Activated CD4-positive, alpha-beta T cell treated with anti-CD3 and anti-CD28 coated beads, Interleukin-2, amount 50 U/mL, for 24 hours (primary cell): ENCODE measurements at places on chromosomes 12 and 14.

GRCh38 chr12:52049286-52049685, 2.0 kb upstream of the NR4A1 start:
- DNase-seq: no peak

GRCh38 chr12:52636189-52636588, 15.8 kb downstream of the KRT2 start:
- no peak for DNase-seq

GRCh38 chr12:113260127-113260526, 38.9 kb downstream of the TPCN1 start:
- DNase-seq: no peak

DNA sequence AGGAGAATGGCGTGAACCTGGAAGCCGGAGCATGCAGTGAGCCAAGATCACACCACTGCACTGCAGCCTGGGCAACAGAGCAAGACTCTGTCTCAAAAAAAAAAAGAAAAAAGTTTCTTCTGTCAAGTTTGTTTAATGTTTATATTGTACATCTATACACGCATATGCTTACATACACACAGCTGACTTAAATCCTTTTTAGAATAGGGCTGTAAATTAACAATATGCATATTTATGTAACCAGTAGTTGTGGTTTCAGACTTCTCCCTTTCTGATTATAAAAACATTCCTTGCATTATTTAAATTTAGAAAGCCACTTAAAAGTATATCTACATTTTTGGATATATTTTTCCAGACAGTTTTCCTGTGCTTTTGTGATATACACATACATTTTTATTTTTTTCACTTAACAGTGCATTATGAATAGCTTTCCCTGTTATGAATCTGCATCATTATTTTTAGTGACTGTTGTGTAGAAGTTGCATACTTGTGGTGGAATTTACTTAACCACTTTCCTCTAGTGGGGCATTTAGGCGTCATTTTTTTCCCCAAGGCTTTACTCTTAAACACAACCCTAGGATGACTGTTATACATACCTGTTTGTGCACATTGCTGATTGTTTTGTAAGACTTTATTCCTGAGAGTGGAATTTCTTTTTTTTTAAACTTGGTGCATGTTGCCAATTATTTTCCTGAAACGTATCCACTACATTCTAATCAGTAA, 29.4 kb downstream of the POLR3B start:
- no peak for DNase-seq

- no peak for DNase-seq
Observed at GRCh38 chr12:57541717-57542116, 5.3 kb downstream of the DCTN2 start.

- no peak for DNase-seq
Observed at GRCh38 chr12:16685107-16685506, 79.1 kb upstream of the LMO3 start.

DNA sequence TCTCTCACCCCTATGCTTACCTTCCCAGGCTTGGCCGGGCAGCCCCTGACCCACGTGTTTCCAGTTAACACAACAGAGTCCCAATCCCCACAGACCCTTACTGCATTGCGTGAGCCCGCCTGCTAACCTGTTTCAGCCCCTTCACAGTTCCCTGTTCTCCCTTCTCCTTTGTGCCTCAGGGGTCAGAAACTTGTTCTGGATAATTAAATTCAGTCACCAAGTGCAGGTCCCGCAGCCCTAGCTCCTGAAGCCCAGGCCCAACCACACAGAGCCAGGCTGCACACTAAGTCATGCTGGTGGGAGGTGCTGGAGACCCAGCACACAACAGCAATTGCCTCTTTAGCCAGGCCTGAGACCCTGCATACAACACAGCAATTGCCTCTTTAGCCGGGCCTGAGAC, 9.6 kb downstream of the ISM2 start:
- no peak for DNase-seq

GRCh38 chr14:102011631-102012030, 47.3 kb downstream of the DYNC1H1 start:
- no peak for DNase-seq

DNA sequence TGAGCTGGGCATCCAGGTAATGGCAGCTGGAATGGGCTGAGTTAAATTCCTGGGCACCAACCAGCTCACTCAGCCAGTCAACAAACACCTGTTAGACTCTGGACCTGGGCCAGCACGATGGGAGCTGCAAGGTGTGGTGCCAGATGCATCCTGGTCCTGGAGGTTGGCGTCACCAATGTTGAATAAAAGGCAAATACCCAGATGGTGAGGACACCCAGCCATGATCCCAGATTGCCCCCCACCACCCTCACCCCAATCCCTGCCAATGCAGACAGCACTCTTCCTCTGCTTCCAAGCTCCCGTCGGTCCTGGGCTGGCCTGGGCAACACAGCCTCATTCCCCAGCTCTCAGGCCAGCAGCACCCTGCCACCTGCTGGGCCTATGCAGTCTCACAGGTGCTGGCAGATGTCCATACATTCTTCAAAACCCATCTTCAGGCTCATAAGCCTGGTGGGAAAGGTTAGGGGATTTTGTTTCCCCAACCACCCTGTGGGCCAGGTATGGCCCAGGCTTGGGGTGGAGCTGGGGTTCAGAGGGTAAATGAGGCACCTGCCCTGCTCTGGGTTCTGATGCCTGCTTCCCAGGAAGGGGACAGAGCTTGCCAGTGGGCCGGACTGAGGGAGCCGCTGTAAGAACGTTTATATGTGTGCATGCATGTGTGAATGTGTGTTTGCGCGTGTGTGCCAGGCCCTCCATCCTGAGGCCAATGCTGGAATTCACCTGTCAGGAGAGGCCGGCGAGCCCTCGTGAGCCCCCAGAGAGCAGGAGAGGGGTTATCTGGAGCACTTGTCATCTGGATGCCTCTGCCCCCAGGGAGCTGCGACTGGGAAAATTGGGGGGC, 58.0 kb downstream of the LGMN start:
- DNase-seq: no peak

- DNase-seq: no peak
Observed at GRCh38 chr12:67917811-67918210, 71.4 kb upstream of the IFNG-AS1 start.

DNA sequence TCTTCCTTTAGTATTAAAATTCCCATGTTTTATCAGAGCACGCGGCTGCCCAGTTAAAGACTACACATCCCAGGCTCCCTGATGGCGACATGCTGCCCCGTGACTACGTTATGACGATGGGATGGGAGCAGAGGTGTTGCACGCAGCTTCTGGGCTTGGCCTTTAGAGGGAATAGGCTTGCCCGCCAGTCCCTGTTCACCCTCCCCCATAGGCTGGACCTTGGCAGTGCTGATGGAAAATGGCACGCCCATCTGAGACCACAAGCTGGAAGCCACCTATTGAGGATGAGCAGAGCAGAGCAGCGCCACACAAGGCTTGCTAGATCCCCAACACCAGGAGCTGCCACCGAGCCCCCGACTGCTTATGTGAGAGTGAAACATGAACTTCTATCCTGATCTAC, 24.7 kb downstream of the TTC7B start:
- no peak for DNase-seq

- DNase-seq: no peak
Observed at GRCh38 chr14:74953686-74954085, 1.7 kb downstream of the PGF start.

DNA sequence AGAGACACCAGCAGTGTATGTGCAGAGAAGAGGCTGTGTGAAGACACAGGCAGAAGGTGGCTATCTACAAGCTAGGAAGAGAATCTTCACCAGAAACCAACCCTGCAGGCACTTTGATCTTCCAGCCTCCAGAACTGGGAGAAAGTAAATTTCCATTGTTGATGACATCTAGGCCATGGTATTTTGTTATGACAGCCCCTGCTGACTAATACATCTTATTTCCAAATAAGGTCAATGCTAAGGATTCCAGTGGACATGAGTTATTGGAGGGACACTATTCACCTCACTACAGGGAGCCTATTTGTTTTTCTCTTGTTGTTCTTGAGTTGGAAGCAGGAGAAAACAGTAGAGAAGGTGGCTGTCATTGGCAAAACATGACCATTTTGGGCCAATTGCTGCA, 88.5 kb upstream of the RIN3 start:
- no peak for DNase-seq

- DNase-seq: peak; percentile 34
Observed at GRCh38 chr12:127108360-127109215, 1158.4 kb upstream of the TMEM132C start.

DNA sequence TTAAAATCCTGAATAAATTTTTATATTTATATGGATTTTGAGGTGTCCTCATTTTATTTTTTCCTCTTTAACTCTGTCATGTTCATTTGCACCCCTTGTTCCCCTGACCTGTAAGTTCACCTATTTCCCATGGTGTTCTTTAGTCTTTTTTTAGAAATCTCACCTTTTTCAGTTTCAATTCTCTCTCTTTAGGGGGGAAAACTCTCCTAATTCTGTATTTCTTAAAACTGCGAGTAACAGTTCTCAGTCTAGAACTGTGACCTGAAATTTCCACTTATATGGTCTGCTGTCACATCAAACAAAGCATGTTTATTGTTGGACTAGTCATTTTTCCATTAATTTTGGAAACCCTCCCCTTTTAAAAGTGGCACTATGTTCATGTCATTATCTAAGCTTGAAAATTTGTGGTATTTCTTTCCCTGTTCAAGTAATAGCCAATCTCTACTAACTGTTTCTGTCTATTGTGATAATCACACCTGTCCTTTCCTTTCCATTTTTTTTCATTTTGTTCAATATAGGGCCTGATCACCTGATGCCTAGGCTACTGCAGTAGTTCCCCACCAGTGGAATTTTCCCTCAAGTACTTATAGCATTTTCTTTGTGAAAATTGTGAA, 14.0 kb upstream of the FBXO33 start:
- no peak for DNase-seq

GRCh38 chr12:57755454-57756372, 810 bp downstream of the MARCHF9 start:
- no peak for DNase-seq

GRCh38 chr12:8698879-8699278, 1.1 kb downstream of the RIMKLB start:
- no peak for DNase-seq

- no peak for DNase-seq
Observed at GRCh38 chr12:24600996-24601395, 347.9 kb downstream of the BCAT1 start.
